T-helper 17 cell (primary cell): ENCODE measurements at places on chromosomes 4 and X.
A peak's percentile ranks its signal among the peaks of the same experiment; 100 is the strongest.

GRCh38 chrX:88560673-88561330 lies 186.2 kb upstream of the CPXCR1 start:
- H3K27me3 ChIP-seq: no peaks in the 10 kb centered on the region
- H3K4me3 ChIP-seq: no peak overlapping the region
- DNase-seq: no peak
- no peaks in the 10 kb centered on the region for H3K4me1 ChIP-seq

GRCh38 chr4:105352826-105353225 lies 121.0 kb downstream of the PPA2 start:
- peaks cover 2% of the 10 kb centered on the region for H3K4me1 ChIP-seq
- peaks cover 9% of the 10 kb centered on the region for H3K36me3 ChIP-seq
- H3K4me3 ChIP-seq: no peak overlapping the region
- no peak overlapping the region for H3K27ac ChIP-seq

DNA sequence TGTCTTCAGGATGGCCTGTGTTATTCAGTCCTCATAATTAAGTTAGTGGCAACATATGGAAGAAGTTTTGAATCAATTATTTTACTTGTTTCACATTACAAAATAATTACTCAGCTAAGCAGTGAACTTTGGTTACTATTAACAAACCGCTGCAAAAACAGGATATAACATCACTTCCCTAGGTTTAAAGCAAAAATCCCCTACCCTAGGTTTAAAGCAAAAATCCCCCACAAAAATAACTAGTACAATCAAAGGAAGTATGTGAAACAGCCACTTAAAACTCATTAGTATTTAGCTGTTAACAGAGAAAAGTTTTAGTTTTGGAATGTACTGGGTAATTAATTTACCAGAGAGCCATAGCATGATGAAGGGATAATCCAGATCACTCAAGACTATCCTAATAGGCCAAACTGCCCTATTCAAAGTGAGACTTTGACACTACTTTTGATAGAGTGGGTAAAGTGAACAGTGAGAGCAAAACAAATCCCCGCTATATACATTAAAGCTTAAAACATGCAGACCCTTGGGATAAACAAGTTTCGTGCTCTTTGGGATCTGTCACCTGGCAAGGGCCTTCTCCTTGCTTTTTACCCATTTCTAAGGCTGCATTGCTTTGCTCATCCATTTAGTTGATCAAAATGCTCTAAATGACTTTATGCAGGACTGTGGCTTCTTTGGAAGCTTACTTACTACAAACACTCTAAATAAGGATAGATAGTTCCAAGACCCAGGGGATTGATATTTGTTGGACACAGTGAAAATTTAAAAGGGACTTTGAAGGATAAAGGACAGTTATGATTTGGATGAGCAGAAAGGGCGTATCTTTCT lies 36.4 kb upstream of the GPR174 start:
- peak overlapping the region; percentile 65 for H3K4me3 ChIP-seq
- DNase-seq: no peak
- H3K27me3 ChIP-seq: no peaks in the 10 kb centered on the region
- H3K36me3 ChIP-seq: peaks cover 2% of the 10 kb centered on the region
- peaks cover 17% of the 10 kb centered on the region for H3K4me1 ChIP-seq

GRCh38 chr4:176635372-176636261 lies 157.1 kb downstream of the VEGFC start:
- no peaks in the 10 kb centered on the region for H3K27me3 ChIP-seq
- no peaks in the 10 kb centered on the region for H3K36me3 ChIP-seq
- no peaks in the 10 kb centered on the region for H3K4me1 ChIP-seq
- no peak overlapping the region for H3K27ac ChIP-seq
- no peak overlapping the region for H3K4me3 ChIP-seq

GRCh38 chrX:29662759-29663503 lies 552.4 kb upstream of the MAGEB2 start:
- no peak for DNase-seq
- H3K4me3 ChIP-seq: no peak overlapping the region
- no peaks in the 10 kb centered on the region for H3K36me3 ChIP-seq
- no peaks in the 10 kb centered on the region for H3K4me1 ChIP-seq
- H3K27me3 ChIP-seq: no peaks in the 10 kb centered on the region
- no peak overlapping the region for H3K27ac ChIP-seq

DNA sequence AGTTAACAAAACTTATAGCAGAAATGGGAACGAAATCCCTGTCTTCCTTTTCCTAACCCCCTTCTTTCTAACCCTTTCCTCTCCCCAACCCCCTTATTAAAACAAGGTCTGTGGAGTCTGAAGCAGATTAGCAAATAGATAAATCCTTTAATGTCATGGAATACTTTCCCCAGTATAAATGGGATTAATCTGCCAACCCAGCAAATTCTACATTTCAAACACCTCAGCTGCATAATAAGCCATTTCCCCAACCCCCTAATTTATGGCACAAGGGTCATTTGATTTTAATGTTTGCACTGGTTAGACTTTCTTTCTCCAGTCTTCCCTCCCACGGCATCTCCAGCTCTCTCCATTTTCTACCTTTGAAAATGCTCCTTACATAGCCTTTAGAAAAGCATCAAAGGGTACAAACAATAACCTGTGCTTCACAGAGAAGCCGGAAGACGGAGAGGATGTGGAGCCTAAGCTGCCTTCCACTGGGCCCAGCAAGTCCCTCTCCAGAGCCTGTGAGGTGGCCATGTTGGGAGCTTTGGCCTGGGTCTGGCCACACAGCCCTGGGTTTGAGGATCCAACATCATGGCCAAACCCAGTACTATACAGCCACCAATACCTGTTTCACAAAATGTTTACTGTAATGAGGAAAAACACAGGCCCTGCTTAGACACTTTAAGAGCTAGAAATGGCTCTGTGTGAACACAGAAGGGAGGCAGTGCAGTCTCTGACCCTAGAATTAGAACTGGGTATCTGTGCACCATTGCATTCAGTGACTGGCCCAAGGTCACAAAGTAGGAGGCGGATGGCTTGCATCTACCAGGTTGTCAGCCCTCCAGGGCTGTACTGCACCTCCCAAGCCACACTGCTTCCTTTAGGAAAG lies 56.9 kb upstream of the SPRY1 start:
- H3K27ac ChIP-seq: no peak overlapping the region
- no peaks in the 10 kb centered on the region for H3K4me1 ChIP-seq
- H3K27me3 ChIP-seq: peaks cover 32% of the 10 kb centered on the region
- H3K4me3 ChIP-seq: no peak overlapping the region

DNA sequence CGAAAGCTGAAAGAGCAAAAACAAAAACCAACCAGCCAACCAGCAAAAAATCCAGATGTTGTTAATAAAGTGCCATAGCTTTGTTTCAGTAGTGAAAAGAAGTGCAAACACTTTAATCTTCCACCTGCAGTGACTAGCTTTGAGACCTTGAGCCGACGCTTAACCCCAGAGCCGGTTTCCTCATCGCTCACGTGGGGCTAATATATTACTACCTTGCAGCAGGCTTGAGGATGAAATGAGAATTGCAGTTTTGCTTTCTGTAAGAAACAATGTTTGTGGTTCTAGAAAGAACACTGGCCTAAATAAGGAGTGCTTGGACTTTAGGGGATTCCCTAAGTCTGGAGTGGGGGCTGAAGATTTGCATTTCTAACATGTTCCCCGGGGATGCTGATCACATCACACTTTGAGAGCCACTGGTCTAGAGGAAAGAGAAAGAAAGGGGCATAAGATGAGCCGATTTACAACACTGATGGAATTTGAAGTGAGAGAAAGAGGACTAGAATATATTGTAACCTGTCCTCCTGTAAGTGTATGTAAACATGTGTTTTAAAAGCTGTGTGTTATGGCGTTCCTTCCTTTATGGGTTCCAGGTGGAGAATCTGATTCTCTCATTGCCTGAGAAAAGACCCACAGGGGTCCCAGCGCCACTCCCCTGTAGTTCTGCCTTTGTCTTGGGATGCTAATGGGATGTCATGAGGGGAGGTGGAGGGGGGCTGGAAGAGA lies 1.4 kb downstream of the FGF2 start:
- H3K4me1 ChIP-seq: peaks cover 14% of the 10 kb centered on the region
- H3K36me3 ChIP-seq: peaks cover 3% of the 10 kb centered on the region
- H3K4me3 ChIP-seq: peak overlapping the region; percentile 84
- H3K27ac ChIP-seq: no peak overlapping the region
